ENCODE measurements at places on chromosomes 6 and 20. TPM values are rescaled to one million over a fixed set of nuclear protein-coding genes. Genes with fewer than 3 reads are reported as not detected.
A peak's percentile ranks its signal among the peaks of the same experiment; 100 is the strongest.

DNA sequence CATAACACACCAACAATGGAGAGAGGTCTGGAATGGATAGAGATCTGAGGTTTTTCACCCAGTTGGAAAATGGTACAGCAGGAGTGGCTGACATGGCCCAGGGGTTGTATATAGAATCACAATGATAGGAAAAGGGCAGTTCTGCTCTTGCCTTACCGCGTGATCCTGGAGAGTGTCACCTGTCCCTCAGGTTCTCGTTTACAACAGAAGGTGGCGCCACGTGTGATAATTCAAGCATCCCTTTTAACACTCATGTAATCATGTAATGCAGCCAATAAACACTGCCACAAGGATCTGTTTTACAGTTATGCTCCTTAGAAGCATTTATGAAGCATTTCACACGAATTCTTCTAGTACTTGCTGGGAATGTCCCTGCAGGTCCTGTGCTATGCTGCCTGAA is 12.9 kb upstream of the WFDC2 start:
- DNase-seq: no peak
- no peaks in the 10 kb centered on the region for H3K36me3 ChIP-seq
- no peak overlapping the region for H3K27ac ChIP-seq
- H3K4me1 ChIP-seq: no peaks in the 10 kb centered on the region

DNA sequence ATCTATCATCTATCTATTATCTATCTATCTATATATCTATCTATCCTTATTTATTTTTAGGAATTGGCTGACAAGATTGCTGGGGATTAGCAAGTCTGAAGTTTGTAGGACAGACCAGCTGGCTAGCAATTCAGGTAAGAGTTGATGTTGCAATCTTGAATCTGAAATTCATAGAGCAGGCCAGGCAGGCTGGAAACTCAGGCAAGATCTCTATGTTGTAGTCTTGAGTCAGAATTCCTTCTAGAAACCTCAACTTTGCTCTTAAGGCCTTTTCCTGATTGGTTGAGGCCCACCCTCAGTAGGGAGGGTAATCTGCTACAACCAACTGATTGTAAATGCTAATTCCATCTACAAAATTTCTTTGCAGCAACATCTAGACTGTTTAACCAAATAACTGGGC is 19.2 kb downstream of the MAPK13 start:
- no peaks in the 10 kb centered on the region for H3K36me3 ChIP-seq
- no peak for DNase-seq
- peaks cover 26% of the 10 kb centered on the region for H3K4me1 ChIP-seq
- no peak overlapping the region for H3K4me3 ChIP-seq

- no peaks in the 10 kb centered on the region for H3K36me3 ChIP-seq
- no peak overlapping the region for H3K4me3 ChIP-seq
- DNase-seq: no peak
- H3K4me1 ChIP-seq: no peaks in the 10 kb centered on the region
- H3K27ac ChIP-seq: no peak overlapping the region
Observed at GRCh38 chr6:90729057-90729456, 142.2 kb upstream of the MAP3K7 start.

DNA sequence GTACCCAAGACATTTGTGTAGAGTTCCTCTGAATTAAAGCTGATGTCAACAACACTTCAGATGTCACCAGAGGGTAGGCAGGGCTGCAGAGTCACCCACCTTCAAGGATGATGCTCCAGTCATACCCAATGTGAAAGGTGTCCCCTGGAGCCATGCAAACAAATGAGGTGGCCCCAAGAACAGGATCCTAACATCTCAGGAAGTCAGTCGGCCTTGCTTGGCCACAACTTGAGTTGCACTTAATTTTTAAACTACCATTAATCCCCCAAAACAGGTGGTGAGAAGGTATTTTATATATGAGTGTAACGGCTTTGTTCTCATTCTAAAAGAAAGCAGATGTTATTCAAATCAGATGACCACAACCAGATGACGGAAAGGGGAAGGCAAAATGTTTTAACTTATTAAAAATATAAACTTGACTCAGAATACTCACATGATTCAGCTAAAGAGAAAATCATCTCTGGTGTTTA is 21.1 kb upstream of the SERPINB1 start:
- H3K27ac ChIP-seq: no peak overlapping the region
- H3K4me3 ChIP-seq: no peak overlapping the region
- H3K27me3 ChIP-seq: no peaks in the 10 kb centered on the region
- peaks cover 34% of the 10 kb centered on the region for H3K4me1 ChIP-seq
- DNase-seq: no peak
- H3K36me3 ChIP-seq: no peaks in the 10 kb centered on the region

DNA sequence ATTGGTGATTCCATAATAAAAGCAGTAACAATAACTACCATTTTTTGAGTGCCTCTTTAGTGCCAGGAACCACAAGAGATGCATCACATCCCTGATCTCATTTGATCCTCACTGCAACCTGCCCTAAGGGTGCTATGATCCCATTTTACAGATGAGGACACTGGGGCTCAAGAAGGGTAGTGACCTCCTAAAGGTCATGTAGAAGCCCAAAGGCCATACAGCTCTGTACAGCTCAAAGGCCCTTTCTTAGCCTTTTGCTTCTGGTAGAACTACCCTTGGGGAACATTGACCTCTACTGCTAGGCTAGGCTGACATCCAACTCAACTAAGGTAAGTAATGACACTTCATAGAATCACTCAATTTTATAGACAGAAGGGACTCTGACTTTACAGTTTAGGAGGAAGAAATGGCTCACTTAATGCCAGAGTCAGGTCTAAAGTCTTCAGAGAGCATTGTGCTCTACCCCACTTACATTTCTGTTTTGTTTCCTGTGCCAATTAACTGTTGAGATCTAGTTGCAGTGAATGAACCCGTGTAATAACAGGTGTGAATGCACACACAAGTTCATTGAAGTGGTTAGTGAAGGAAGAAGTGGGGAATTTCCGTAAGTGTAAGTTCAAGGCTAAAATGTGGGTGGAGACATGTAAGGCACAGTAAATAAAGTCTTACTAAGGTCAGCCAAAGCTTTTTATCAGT is 10.7 kb downstream of the SLC9A8 start:
- no peak overlapping the region for H3K4me3 ChIP-seq
- H3K4me1 ChIP-seq: peaks cover 58% of the 10 kb centered on the region
- H3K27ac ChIP-seq: no peak overlapping the region
- no peak for DNase-seq
- no peaks in the 10 kb centered on the region for H3K36me3 ChIP-seq

DNA sequence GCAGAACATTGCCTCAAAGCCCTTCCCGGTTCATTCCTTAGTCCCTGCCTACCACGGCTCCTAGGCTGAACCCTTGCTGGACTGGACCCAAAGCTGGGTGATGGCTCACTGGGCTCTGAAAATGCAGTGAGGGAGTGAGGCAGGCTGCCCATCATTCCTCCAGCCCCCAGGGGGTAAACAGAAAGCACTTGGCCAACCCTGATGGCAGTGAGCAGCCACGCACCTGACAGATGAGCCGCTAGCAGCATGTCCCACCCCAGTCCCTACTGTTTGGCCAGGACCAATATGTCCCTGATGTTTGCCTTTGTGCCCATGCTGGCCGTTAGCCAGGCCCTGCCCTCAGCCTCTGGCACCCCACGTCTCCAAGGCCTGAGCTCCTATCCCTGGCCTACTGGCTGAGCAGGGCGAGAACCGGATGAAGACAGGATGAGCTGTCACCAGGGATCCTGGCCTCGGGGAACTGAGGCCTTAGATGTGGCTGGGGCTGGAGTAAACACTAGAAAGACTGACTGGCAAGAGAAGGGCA is 19.4 kb upstream of the BAK1 start:
- no peak for DNase-seq
- no peaks in the 10 kb centered on the region for H3K36me3 ChIP-seq
- H3K27ac ChIP-seq: no peak overlapping the region

GRCh38 chr6:56448046-56448445 is 194.6 kb downstream of the DST start:
- DNase-seq: no peak
- no peak overlapping the region for H3K4me3 ChIP-seq
- H3K27me3 ChIP-seq: no peaks in the 10 kb centered on the region
- H3K27ac ChIP-seq: no peak overlapping the region

DNA sequence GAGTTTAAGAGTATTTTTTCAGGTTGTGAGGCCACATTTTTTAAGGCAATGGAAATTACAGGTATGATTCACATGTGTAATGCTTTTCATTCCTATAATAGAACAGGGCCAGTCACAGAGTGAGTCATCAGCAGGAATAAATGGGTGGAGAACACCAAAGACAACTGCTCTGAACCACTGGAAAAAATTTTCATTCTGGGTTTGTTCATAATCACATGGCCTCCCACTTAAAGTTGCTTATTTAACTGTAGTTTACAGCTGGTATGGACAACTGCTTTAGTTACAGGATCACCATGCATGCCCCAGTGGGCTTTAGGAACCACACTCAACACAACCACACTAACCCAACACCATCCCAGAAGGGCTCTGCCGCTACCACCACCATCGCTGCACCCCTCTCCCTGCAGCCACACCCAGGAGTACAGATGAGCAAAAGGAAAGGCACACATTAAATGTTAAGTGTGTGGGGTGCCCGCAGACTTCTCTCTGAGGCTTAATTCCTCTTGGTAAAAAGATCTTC is 107.0 kb upstream of the DST start:
- peak overlapping the region; percentile 8 for H3K27ac ChIP-seq
- peaks cover 5% of the 10 kb centered on the region for H3K4me1 ChIP-seq
- no peaks in the 10 kb centered on the region for H3K36me3 ChIP-seq
- H3K4me3 ChIP-seq: no peak overlapping the region
- peak; percentile 43 for DNase-seq
- H3K27me3 ChIP-seq: no peaks in the 10 kb centered on the region

- H3K4me1 ChIP-seq: no peaks in the 10 kb centered on the region
- H3K36me3 ChIP-seq: no peaks in the 10 kb centered on the region
- H3K27ac ChIP-seq: no peak overlapping the region
- no peak overlapping the region for H3K4me3 ChIP-seq
Observed at GRCh38 chr20:20894753-20895152, 182.3 kb upstream of the RALGAPA2 start.

DNA sequence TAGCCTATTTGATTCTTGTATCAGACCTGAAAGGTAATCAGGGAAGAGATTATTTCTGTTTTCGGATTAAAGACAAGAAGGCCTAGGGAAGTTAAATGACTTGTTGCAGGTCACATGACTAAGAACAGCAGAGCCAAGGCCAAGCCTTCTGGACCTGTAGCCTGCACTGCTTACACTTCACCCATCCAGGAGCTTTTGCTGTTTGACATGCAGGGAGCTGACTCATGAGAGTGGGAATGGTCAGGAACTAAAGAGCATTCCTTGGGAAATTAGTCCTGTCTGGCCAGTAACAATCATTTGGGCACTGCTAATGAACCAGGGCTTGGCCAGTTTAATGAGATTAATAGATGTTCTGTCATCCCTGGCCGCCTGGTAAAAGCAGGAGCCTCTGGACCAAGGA is 46.8 kb downstream of the EIF2S2 start:
- H3K27me3 ChIP-seq: no peaks in the 10 kb centered on the region
- no peaks in the 10 kb centered on the region for H3K36me3 ChIP-seq
- DNase-seq: no peak
- no peak overlapping the region for H3K4me3 ChIP-seq

DNA sequence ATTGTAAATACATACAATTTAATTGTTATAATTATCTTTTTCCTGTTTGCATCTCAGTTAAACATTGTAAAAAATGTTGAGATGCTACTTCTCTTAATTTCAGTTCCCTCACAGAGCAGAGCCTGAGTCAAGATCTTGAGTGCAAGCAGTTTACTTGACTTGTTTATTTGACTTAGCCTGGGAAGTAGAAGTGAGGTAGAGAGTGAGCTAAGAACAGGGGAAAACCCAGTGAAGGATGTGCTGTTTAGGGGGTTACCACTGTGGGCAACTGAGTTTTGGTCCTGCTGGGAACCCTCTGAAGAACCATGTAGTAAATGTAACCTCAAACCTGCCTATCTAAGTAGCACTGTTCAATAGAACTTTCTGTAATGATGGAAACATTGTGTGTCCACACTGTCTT is 495.2 kb upstream of the FLRT3 start:
- no peaks in the 10 kb centered on the region for H3K4me1 ChIP-seq

GRCh38 chr20:10826111-10826510 is 152.3 kb upstream of the JAG1 start:
- H3K4me3 ChIP-seq: no peak overlapping the region
- no peaks in the 10 kb centered on the region for H3K36me3 ChIP-seq
- no peak overlapping the region for H3K27ac ChIP-seq
- H3K4me1 ChIP-seq: no peaks in the 10 kb centered on the region

- no peaks in the 10 kb centered on the region for H3K4me1 ChIP-seq
- DNase-seq: no peak
- peaks cover 4% of the 10 kb centered on the region for H3K27me3 ChIP-seq
- H3K4me3 ChIP-seq: no peak overlapping the region
- no peaks in the 10 kb centered on the region for H3K36me3 ChIP-seq
Observed at GRCh38 chr6:17156966-17157365, 55.1 kb downstream of the STMND1 start.

GRCh38 chr6:89057759-89058158 is 22.8 kb upstream of the PNRC1 start:
- DNase-seq: no peak
- no peaks in the 10 kb centered on the region for H3K4me1 ChIP-seq
- no peaks in the 10 kb centered on the region for H3K27me3 ChIP-seq
- H3K27ac ChIP-seq: no peak overlapping the region
- no peak overlapping the region for H3K4me3 ChIP-seq

DNA sequence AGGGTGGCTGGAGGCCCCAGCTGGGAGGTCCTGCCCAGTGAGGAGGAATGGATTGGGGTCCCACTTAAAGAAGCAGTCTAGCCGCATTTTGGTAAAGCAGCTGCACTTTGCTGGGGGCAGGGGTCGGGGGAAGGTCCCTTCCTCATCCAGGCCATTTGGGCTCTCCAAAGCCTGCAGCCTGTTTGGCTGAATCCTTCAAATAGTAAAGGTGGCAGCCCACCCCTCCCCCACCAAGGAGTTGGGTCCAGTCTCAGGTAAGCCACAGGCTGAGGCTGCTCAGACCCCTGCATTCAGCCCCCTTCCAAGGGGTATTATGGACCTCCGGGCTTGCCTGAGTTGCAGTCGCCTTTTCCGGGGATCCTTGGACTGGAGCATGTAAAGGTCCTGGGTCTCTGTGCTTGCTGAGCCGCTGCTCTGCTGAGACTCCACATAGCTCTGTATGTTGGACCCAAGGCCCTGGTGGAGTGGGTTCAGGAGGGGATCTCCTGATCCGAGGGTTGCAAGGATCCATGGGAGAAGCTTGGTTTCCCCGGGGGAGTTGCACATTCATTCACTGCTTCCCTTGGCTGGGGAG is 417.4 kb downstream of the KHDRBS2 start:
- DNase-seq: no peak
- no peaks in the 10 kb centered on the region for H3K4me1 ChIP-seq
- no peaks in the 10 kb centered on the region for H3K36me3 ChIP-seq
- H3K4me3 ChIP-seq: no peak overlapping the region
- H3K27me3 ChIP-seq: no peaks in the 10 kb centered on the region
- H3K27ac ChIP-seq: no peak overlapping the region

HCRTR2 gene
- not detected for total RNA-seq

LCA5 gene
- 5.2 TPM for total RNA-seq
